ENCODE measurements at places on chromosomes 12 and 14.

GRCh38 chr12:27176765-27177164 is 67.3 kb upstream of the STK38L start:
- DNase-seq, result no peak

DNA sequence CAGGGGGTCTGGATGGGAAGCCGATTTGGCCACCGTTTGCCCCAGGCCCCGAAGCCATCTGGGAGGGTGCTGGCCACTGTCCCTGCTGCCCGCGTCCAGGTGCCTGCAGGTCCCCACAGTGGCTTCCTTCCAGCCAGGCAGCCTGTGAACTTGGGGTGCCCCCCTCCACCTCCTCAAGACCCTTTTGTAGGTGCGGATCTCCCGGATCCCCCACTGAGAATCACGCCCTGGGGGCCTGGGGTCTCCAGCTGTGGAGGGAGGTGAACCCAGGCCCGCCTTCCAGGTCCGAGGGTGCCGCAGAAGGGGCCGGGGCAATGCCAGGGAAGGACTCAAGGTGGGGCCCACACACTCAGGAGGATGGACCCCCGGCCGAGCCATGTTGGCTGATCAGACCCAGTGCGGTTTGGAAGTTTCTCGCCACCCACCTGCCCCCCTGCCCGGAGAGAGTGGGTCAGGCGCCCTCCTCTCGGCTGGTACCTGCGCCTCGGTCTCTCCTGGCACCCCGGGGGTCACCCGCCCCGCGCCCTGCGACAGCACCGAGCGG is 1.7 kb downstream of the MMP17 start:
- no peak for DNase-seq

- DNase-seq, result peak; percentile 76
These were observed 1.4 kb downstream of the EEA1 start for GRCh38 chr12:92927436-92928281.

GRCh38 chr14:35285168-35286002 is 6.8 kb upstream of the PSMA6 start:
- no peak for DNase-seq
